ENCODE measurements at places on chromosomes 11 and 22.
A peak's percentile ranks its signal among the peaks of the same experiment; 100 is the strongest.

DNA sequence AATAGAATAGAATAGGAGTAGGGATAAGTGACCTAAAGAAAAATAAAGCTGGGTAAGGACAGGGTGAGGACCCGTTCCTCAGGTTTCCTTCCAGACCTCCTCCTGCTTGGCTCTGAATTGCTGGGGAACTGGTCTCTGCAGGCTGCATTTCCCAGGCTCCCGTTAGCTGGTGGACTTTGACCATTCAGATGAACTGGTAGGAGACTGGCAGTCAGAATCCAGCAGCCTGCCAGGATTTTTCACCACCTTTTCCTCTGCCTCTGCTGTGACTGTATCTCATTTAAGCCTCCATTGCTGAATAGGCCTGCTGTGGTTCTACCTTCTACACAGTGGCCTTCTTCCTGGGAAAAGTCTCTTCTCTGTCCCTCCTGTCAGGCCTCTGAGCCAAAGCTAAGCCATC, 24.6 kb upstream of the SMPD1 start:
- no peak for DNase-seq

DNA sequence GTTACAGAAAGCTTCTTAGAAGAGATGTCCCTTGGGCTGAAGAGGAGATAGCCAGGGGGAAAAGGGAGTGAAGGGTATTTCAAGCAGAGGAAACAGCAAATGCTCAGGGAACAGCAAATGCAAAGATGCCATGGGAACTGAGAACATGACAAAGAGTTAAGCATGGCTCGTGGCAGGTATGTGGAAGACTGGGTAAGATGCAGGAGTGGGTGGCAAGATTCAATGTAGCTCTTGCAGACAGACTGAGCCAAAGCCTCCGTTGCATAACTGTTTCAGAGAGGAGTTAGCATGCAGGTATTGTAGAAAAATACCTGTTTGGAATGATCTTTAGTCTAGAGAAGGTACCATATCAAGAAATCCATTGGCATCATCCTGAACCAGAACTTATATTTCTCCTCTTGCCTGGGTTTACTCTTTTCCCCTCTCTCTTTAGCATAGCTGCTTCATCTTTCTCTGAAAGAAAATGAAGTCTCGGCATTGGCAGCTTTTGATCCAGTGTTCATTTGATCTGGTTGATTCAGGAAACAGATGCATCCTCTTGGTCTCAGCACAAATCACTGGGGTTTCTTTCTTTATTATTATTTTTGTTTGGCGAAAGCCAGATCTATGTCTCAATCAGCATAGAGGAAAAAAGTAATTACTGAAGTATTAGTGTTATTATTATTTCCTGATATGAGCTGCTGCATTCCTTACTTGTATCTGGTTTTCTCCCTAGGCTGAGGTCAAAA, 41.7 kb upstream of the NUP160 start:
- DNase-seq = no peak

GRCh38 chr11:20627026-20627425, 27.6 kb downstream of the SLC6A5 start:
- DNase-seq = no peak

DNA sequence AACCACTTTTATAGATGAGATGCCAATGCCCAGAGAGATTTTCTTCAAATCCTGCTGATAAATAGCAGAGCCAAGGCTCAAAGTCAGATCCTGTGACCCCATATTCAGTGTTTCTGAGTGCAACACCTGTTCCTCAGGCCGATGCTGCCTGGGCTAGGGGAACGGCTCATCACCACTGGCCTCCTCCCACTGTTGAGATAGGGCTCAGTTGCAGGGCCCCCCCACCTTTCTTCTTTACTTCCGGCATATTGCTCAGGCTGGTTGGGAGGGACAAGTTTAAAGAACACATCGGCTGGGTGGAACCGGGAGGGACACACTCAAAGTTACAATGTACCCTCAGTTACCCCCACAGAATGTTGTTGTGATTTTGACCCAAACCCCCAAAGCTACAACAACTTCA, 88.3 kb upstream of the CRTAM start:
- no peak for DNase-seq

DNA sequence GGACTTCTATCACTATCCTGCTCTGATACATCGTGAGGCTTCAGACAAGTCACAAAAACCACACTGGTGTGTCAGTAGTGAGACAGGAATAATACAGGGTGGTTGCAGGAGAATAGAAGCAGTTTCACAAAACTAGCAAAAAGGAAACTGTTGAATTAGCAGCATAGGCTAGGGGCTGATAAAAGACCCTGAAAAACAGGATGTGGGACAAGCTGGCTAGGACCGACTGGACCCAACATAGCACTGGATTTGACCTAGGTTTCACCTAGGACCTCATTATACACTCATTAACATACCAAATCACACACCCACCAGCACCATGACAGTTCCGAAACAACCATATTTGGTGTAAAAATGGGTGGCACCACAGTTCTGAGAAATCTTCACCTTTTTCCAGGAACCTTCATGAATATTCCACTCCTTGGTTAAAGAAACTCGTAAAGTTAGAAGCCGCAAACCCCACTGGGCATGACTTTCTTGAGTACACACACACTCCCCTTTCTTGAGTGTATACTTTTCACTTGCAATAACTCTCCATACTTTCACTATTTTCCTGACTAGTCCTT, 76.2 kb downstream of the SLC1A2 start:
- DNase-seq = no peak

DNA sequence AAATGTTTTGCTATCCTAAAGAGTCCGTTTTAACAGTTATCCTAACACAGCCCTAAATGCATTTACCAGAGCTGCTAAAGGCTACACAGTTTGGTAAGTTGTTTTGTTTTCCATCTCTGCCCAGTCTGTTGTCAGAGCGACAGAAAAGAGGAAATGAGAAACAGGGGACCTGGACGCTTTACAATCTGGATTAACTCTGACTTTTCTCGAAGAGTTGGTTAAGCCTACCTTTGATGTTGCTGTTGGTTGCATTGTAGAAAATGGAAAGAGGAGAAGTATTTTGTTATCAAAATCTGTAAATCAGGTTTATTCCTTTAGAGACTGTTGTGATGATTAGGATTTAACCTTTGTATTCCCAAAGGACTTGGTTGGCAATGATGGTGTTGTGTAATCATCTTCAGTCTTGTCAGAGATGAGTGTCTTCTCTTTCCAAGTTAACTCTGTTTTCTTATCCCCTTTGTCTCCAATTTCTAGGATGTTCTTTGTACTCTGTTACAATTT, 481 bp downstream of the ANGPTL5 start:
- DNase-seq = peak; percentile 3

DNA sequence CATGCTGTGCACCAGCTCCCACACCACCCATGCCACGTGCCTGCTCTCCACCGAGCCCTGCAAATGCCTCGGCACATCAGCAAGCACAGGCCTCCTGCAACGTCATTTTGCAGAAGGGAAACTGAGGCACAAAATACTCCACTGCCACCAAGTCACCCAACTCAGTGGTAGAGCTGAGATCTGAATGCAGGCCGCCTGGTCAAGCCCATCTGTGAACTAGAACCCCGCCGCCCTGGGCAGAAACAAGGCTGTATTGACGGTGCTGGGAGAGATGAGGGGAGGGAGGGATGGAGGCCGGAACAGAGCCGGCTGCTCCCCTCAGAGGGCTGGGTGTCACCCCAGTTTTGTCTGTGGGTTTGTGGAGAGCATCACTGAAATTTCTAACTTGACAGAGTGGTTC, 81.4 kb downstream of the CDKN1C start:
- DNase-seq = no peak

DNA sequence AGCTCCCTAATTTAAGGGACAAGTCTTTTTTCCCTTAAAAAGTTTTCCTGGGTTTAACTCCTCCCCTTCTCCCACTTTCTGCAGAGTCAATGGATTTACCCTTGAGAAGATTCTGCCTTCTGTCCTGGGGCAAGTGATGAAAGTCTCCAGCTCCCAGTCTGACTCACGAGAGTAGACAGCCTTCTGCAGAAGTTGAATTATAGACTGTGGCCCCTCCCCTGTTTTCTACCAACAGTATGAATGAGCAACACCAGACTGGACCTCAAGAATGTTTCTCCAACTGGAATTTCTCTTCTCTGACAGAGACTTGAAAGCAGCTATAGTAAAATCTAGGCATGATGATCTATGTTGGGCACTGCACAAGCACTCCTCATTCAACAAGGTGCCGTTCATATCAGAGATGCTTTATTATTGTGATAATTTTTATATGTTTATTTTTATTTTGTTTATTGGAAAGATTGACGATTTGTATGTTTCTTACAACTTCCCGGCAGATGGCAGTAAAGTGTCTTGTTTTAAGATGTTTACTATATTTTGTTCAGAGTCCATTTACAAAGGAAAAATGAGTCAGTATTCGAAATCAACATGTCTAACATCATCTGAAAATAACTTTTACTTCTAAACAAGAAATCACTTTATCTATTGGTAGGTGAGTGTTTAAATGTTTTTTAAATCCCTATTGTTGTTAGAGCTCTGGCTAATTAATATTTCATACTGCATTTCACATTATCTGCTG, 56.6 kb downstream of the LMO2 start:
- DNase-seq = no peak

DNA sequence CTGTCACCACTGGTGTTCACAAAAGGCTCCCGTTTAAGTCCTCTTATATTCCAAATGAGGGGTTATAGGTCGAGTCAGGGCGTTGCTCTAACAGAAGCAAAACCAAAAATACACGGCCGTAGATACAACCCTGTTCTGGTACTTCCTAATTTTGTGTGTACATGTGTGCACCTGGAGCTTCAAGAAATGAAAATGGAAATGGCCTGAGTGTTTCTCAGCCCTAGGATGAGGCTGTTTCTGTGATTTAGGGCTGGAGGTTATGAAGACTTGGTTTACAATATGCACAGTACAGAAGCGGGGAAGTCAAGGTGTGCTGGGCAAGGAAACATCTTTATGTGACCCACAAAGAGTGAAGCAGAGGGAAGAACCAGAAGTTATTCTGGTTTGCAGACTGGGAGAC, 110.4 kb upstream of the OR4B1 start:
- no peak for DNase-seq

DNA sequence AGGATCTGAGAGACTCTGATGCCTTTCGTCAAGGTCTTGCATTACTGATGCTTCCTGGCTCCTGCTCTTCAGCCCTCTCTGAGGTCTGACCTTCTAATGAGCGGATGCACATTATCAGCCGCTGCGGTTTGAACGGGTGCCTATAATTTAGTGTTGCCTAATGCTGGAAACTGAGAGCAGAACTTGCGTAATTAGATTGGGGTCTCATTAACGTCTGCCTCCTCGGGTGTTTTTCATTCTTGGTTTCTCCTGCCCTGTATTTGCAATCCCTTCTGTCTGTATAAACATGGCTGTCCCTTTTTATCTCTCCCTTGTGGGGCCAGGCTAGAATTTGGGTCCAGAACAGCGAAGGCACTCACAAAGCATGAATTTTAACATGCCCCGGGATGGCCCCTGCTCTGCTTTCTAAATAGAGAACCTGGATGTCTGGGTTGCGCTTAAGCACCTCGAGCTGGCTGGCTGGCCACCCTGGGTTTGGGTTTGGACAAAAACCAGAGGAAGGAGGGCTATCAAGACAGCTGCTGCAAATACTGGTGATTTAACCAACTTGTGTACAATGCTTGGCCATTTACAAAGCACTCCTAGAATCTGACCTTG, 118.6 kb downstream of the TIMP3 start:
- no peak for DNase-seq

- DNase-seq = no peak
Observed at GRCh38 chr11:7019500-7020182, 505 bp downstream of the ZNF214 start.

DNA sequence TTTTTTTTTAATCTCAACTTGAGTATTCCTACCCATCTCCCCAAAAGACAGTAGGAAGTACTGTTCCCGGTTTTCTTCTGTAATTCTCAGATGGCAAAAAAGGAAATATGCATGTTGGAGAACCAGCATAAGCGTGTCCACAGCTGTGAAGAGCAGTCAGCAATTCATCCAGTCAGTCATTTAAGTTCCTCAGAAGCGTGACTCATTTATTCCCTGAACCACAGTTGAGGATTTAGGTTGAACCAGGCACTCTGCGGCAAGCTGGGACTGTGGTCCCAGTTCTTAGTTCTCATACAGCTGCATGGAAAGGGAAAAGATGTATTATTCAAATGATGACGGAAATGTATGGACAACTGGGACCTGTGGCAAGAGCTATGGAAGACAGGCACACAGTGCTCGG, 61.0 kb upstream of the MYO18B start:
- no peak for DNase-seq
